ENCODE measurements at places on chromosomes 3 and 15. TPM values are rescaled to one million over a fixed set of nuclear protein-coding genes. Genes with fewer than 3 reads are reported as not detected.

Gene CD80
- not detected for polyA plus RNA-seq

Gene ISG20
- 6.1 TPM for polyA plus RNA-seq

Gene SEMA3B
- polyA plus RNA-seq = 6.5 TPM

Gene GPR15
- not detected for polyA plus RNA-seq

Gene LXN
- 36.5 TPM for polyA plus RNA-seq

Gene RLBP1
- polyA plus RNA-seq = not detected

Gene NOX5
- polyA plus RNA-seq = 0.17 TPM

Gene TRIM42
- polyA plus RNA-seq = not detected

Gene PLA2G4E
- polyA plus RNA-seq = not detected

Gene TTLL13
- polyA plus RNA-seq = 0.24 TPM

Gene FAM162A
- polyA plus RNA-seq = 41.8 TPM

Gene CAMP
- polyA plus RNA-seq = not detected

Gene A4GNT
- not detected for polyA plus RNA-seq

Gene CILP
- polyA plus RNA-seq = 0.09 TPM

Gene TPRG1
- 0.55 TPM for polyA plus RNA-seq

Gene GOLGA8J
- 0.07 TPM for polyA plus RNA-seq

Gene SLC22A13
- 0.08 TPM for polyA plus RNA-seq

Gene TMEM62
- polyA plus RNA-seq = 7.5 TPM

Gene GOLGA6L10
- polyA plus RNA-seq = 0.98 TPM

Gene PPP1R14D
- 0.45 TPM for polyA plus RNA-seq

All from A549 (cell line).